ENCODE measurements at places on chromosomes 12 and 14. TPM values are rescaled to one million over a fixed set of nuclear protein-coding genes. Genes with fewer than 3 reads are reported as not detected.

- no peak for DNase-seq
These were observed 773 bp downstream of the A2M start for GRCh38 chr12:9114946-9115345.

The C12orf50 gene
- not detected for total RNA-seq

DNA sequence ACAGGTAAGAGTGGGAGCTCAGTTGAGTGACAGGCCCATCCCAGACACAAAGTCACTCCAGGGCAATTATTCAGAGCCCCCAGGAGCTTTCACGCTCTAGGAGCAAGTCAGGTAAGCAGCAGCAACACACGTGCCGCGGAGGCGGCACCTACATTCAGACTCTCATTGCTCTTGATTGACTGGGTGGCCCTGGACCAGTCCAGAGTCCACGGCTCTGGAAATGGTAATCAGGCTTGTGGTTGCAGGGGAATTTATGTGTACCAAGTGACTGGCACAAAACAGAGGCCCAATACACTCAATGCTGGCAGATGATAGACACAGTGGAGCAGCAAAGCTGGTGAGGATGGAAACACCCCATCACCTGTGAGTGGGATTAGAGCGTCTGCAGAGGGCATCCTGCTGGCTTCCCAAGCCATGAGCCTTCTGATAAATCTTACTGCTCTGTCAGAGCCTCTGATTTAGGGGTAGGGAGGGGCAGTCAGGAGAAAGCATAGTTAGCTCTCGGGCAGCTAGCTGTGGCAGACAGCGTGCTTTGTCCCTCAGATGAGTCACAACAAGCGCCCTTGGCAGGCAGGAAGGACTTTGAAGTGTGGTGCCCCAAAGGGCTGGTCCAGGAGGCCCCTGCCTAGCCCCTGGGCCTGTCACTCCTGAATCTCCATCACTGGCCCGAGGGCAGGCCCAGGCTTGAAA, 344.7 kb downstream of the CACNA1C start:
- DNase-seq, result peak; percentile 47

GRCh38 chr12:22287776-22288621, 46.5 kb downstream of the ST8SIA1 start:
- peak; percentile 56 for DNase-seq

GRCh38 chr12:64446295-64446694, 5.6 kb upstream of the TBK1 start:
- no peak for DNase-seq

- no peak for DNase-seq
These were observed 2.6 kb upstream of the RASAL1 start for GRCh38 chr12:113137861-113138783.

DNA sequence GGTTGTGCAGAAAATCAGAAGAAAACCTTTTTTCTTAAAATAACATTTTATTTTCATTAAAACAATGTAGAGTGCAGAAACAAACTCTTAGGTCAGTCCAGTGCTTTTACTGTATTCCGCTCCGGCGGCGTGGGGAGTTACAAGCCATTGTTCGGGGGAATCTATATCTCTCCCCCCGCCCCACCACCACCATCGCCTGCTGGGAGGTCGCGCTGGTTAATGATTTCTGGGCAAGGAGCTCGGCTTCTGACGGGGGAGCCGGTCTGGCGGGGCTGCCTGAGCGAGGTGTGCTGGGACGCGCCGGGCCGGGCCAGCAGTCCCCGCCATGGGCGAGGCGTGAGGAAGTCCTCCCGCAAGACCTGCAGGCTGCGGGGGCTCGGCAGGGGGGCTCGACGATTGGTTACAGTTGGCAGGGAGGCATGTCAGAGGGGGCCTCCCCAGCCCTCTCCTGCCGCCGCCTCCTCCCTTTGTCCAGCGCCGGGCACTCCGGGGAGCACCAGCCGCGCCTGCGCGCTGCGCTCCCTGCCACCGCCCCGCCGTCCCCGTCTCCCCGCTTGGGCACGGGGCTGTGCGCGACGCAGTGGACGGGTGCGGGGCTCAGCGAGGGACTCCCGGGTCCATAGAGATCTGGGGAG, 1.0 kb upstream of the DUSP6 start:
- peak; percentile 88 for DNase-seq

The RNASE4 gene
- total RNA-seq, result 5.2 TPM

- no peak for DNase-seq
These were observed 4.1 kb upstream of the KLRG1 start for GRCh38 chr12:8985213-8985754.
